ENCODE measurements at places on chromosomes 5 and 9. TPM values are rescaled to one million over a fixed set of nuclear protein-coding genes. Genes with fewer than 3 reads are reported as not detected.

ZFP2 gene
- 0.58 TPM for total RNA-seq

TUSC1 gene
- total RNA-seq, result 0.25 TPM

TMEM174 gene
- not detected for total RNA-seq

CD72 gene
- total RNA-seq, result 31.9 TPM

OMD gene
- not detected for total RNA-seq

SPARC gene
- total RNA-seq, result not detected

APC gene
- total RNA-seq, result 22.7 TPM

FOXD4L6 gene
- total RNA-seq, result 0.21 TPM

LEAP2 gene
- 5.0 TPM for total RNA-seq

GDF9 gene
- total RNA-seq, result 1.9 TPM

FOXD4 gene
- not detected for total RNA-seq

C5 gene
- total RNA-seq, result 3.5 TPM

SLC27A4 gene
- 10.8 TPM for total RNA-seq

ZNF883 gene
- 0.49 TPM for total RNA-seq

CSF1R gene
- 1.2 TPM for total RNA-seq

C5orf58 gene
- not detected for total RNA-seq

OBP2B gene
- not detected for total RNA-seq

CWC27 gene
- 37.5 TPM for total RNA-seq

PCDHGB2 gene
- 0.34 TPM for total RNA-seq

NEK6 gene
- 8.1 TPM for total RNA-seq

PITX1 gene
- total RNA-seq, result 0.76 TPM

PCDHAC1 gene
- not detected for total RNA-seq

LCN9 gene
- not detected for total RNA-seq

SLC25A2 gene
- 0.46 TPM for total RNA-seq

SLC34A1 gene
- 0.21 TPM for total RNA-seq

FYB1 gene
- total RNA-seq, result 131 TPM
